ENCODE measurements at places on chromosomes 16 and 17. TPM values are rescaled to one million over a fixed set of nuclear protein-coding genes. Genes with fewer than 3 reads are reported as not detected.
A peak's percentile ranks its signal among the peaks of the same experiment; 100 is the strongest.

- no peak for DNase-seq
Measured at GRCh38 chr17:65865715-65866425, 304.4 kb upstream of the AXIN2 start.

DNA sequence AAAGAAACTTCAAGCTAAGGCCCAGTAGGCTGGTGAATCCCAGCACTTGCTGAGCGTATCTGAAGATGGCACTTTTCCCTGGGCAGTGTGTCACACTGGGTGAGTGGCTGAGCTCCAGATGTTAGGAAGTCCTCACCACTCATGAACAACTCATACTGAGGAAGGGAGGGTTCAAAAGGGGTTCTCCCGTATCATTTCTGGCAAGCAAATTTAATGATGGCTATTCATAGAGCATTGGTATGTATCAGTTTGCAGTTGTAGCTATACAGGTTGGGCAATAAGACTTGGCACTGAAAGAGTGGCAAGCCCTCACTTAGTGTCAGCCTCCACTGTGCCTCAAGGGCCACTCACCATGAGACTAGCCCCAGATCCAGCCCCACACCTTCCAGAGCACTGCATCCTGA, 10.7 kb downstream of the GFOD2 start:
- peak; percentile 27 for DNase-seq

DNA sequence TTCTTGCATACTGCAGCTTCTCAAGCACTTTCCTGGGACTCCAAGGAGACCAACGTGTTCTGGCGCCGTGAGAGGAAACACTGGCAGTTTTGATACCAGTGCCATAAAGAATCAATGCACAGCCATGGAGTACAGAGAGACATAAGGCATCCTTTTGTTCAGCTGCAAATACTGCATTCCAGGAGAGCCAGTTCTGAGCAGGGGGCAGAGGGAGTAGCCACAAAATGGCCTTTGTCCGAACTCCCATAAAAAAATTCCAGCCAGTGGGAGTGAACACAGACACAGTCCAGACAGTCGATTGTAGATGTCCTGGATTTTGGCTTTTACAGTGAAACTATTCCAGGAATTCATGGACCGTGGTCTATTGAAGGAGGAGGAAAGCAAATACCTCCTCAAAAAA, 36.2 kb upstream of the TEKT3 start:
- DNase-seq, result peak; percentile 84

DNA sequence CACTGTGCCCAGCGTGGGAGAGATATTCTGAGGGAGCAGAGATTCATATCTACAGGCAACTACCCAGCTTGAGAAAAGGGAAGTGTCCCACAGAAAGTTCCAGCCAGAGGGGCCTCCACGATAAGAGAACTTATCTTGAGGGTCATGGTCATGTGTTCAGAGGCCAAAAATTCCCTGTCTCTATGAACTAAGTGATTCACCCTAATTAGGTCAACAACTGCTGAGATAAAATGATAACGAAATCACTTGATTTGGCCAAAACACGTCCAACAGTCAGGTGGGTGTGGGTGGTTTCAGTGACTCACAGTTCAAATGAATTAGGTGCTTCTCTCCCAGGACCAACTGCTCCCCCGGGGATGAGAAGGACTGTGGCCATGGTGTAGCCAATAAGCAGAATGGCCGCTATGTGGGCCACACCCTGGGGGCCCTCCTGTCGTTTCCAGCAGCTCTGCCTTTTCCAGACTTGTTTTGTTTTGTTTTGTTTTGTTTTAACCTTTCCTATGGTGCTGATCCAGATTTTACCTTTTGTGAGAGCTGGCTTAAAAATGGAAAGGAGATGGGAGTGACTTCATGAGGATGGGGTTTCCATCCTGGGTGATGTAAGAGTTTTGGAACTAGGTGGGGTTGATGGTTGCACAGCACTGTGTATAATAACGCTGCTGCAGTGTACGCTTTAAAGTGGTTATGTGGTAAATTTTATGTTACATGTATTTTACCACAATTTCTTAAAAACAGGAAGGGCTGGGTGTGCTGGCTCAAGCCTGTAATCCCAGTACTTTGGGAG, 8.7 kb downstream of the DNAI2 start:
- peak; percentile 63 for DNase-seq

GRCh38 chr16:24753437-24753836, 24.0 kb downstream of the TNRC6A start:
- DNase-seq, result no peak

- no peak for DNase-seq
Measured at GRCh38 chr17:63479495-63480184, 2.8 kb downstream of the ACE start.

GRCh38 chr17:13827118-13827517, 225.4 kb upstream of the HS3ST3A1 start:
- no peak for DNase-seq

- DNase-seq, result no peak
Measured at GRCh38 chr16:28935924-28936783, 4.4 kb downstream of the CD19 start.

GRCh38 chr17:3712811-3713463, 10.8 kb upstream of the HASPIN start:
- no peak for DNase-seq

GRCh38 chr17:57707892-57708291, 37.2 kb downstream of the CCDC182 start:
- DNase-seq, result no peak

GRCh38 chr16:56450275-56450985, 702 bp downstream of the NUDT21 start:
- DNase-seq, result peak; percentile 13

The PIPOX gene
- total RNA-seq, result 0.71 TPM

The CFAP97D1 gene
- total RNA-seq, result not detected

The CACNG1 gene
- not detected for total RNA-seq

The SLC38A8 gene
- not detected for total RNA-seq

The LAT gene
- not detected for total RNA-seq

The TOX3 gene
- total RNA-seq, result not detected

The KRT31 gene
- total RNA-seq, result not detected

The CAPN15 gene
- total RNA-seq, result 23.2 TPM

The SOCS3 gene
- total RNA-seq, result 39.3 TPM
